ENCODE measurements at places on chromosomes 3 and 15.

DNA sequence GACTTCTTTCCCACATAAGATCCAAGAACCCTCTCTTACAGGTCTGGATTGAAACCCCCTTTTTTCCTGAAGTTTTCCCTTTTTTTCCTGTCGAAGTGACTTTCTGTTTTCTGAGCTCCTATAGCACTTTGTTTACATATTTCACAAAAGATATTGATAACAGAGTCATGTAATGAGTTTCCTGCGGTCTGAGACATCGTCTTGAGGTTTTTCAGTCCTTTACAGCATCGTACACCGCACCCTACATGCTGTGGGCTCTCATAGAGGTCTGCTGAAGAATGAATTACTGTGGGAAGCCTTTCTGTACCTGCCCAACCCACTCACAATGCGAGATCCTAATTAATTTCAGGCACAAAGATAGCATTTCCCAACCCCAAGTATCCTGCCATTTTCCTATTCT is 53.1 kb downstream of the MCF2L2 start:
- no peak for DNase-seq

DNA sequence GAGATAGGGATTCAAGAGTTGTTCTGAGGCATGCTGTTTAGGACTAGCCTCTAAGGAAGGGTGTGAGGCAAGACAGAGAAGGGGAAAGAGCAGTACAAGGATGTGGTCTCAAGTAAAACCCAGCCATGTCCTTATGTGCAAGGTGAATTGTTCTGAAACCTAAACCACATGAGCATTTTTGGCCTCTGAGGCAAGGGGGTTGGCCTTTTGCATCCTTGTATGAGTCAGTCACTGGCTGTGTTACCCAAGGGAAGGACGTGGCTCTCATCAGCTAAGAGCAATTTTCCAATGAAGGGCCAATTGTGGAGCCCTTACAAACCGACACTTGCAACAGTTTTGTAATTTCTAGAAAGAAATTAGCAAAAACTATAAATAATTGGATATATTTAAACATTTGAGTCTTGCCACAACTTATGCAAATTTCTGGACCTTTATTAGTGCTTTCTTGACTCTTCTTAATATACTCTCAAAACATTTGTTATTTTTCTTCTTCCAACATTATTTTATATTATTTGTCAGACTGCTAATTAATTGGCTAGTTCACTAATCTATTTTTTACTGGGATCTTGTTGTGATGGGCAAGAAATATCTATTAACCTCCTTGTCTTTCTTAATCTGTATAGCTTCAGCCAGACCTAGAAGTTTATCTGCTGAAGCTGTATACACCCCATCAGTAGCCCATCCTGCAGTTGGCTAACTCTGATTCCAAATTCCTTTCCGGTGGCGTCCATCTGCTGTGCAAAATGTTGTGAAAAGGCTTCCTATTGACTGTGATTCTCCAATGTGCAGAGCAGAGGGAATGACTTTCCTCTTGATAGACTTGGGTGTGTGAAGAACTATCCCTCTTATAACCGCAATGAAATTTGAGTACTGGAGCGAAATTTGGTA is 97.7 kb upstream of the P2RY1 start:
- no peak for DNase-seq

- no peak for DNase-seq
These were observed 7.4 kb upstream of the RIOX2 start for GRCh38 chr3:97979610-97980009.

GRCh38 chr3:65662095-65662494 is 376.6 kb downstream of the MAGI1 start:
- DNase-seq = no peak

GRCh38 chr3:73549051-73549600 is 75.6 kb downstream of the PDZRN3 start:
- DNase-seq = no peak

- DNase-seq = no peak
These were observed 116.2 kb upstream of the PLAAT1 start for GRCh38 chr3:193124861-193125260.

DNA sequence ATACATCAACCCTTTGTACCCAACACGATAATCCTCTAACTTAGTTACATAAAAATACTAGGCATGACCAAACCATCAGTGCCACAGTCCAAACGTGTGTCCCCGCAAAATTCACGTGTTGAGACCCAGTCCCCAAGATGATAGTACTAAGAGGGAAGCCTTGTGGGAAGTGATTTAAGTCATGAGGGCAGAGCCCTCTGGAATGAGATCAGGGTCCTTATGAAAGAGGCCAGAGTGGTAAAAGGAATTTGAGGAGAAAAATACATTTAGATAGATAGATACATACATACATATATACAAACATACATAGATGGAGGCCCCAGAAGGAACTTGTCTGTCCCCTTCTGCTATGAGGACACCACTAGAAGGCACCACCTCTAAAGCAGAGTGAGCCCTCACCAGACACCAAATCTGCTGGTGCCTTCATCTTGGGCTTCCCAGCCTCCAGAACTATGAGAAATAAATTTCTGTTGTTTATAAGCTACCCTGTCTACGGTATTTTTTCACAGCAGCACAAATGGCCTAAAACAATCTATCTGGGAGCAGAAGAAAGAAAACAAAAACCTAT is 8.0 kb downstream of the TBC1D2B start:
- no peak for DNase-seq

DNA sequence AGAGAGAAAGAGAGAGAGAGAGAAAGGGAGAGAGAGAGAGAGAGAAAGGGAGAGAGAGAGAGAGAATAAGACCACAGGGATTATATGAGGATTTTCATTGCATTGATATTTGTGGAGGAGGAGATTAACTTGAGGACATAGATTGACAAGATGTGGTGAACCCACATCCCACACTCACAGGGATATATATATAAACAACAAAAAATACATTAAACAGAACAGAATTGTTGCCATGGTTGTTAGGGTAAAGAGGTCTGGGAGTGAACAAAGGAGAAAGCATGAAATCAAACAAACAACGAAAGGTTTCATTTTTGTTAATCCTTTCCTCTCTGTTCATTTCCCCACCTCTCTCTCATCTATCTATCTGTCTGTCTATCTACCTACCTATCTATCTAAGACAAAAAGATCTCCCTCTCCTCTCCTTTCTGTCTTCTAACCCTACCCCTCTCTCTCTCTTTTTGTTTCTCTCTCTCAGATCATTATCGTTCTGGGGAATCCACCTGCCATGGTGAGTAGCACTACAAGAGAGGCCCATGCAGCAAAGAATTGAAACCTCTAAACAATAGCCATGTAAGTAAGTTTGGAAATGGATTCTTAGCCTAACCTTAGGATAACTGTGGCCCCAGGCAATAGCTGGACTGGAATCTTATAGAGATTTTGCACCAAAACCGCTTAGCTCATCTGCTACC is 280.9 kb downstream of the RAP2B start:
- no peak for DNase-seq

DNA sequence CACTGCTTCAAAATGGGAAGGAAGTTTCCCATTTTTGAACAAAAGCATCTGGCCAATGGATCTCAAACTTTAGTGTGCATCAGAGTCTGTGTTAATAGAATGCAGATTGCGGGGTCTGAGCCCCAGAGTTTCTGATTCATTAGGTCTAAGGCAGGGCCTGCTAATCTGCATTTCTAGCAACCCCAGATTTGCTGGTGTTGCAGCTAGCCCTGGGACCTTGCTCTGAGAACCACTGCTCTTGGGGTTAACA is 30.7 kb upstream of the USP3 start:
- no peak for DNase-seq

- no peak for DNase-seq
These were observed 16.6 kb downstream of the TPRA1 start for GRCh38 chr3:127573912-127574311.
